ENCODE measurements at places on chromosomes 12 and 14. TPM values are rescaled to one million over a fixed set of nuclear protein-coding genes. Genes with fewer than 3 reads are reported as not detected.

- DNase-seq, result no peak
These were observed 93.4 kb downstream of the FBXL14 start for GRCh38 chr12:1501001-1501400.

The OASL gene
- 0.27 TPM for total RNA-seq

- no peak for DNase-seq
These were observed 65.9 kb downstream of the PTPRQ start for GRCh38 chr12:80509781-80510556.

The TMBIM4 gene
- 79.5 TPM for total RNA-seq

The GDF3 gene
- total RNA-seq, result 0.46 TPM

DNA sequence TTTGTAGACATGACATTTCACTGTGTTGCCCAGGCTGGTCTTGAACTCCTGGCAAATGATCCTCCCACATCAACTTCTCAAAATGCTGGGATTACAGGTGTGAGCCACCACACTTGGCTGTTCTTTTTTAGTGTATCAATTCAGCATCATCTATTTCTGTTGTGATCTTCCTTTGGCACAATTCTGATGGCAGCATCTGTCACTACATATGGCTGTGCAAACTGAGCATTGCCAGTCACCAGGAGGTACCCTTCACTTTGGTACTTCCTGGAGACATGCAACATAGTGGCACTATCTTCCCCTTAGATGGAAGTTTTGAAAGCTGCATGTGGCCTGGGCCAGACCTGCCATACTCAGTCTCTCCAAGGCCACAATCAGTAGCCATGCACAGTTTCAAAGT, 467.1 kb upstream of the TMPO start:
- DNase-seq, result no peak

The LMNTD1 gene
- 0.51 TPM for total RNA-seq

The WDR20 gene
- total RNA-seq, result 21.9 TPM
